ENCODE measurements at places on chromosomes 6 and 20.

DNA sequence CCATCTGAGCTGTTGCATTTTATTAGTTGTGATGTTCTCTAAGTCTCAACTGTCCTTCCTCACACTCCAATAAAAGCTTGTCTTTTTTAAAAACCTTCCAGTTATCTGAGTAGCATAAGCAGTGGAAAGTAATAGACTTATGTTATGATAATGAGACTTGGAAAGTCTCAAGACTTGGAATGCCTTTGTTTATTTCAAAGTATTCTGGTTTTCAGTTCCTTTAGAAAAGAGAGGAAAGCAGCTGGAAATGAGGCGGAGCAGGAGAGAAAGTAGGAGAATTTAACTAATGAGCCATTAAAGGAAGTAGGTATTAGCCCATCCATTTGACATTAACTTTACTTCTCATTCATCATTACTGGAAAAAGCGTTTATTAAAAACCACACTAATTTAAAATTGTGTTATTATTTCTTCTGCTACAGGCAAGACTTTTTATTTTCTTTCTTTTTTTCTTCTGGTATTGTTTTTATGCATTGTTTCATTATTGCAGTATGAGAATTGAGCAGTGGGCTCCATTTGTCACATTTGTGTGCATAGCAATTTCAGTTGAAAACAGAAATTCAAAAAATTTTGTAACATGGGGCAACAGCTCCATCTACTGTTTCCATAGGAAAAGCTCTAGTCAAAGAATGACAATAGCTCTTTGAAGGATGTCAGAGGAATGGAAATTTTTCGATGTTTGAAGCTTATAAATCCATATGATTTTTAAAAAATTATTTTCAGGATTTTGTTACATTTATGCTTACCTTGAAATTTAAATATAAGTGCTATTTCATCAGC is 194.8 kb downstream of the COL9A1 start:
- peak; percentile 40 for DNase-seq

DNA sequence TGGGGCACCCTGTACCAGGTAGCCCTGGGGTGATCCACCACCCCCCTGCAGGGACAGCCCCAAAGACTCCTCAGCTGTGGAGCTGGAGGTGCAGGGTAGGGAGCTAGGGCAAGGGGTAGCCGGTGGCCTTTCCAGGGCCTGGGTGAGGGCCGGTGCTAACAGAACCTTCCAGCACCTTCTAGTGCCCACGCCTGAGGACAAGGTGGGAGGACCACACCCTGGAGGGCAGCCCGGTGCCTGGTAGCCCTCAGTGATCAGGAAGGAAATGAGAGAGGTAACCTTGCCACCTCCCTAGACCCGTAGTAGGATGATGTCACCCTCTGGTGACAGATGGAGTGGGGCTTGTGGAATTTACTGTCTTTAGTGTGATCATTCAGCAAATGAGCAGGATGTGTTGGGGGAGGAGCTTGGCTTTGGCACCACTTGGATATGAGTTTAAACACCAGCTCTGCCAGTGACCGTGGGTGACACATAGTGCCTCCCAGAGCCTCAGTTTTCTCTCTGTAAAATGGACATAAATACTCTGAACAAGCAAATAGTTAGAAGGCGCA is 187.7 kb downstream of the NFATC2 start:
- DNase-seq, result no peak

GRCh38 chr6:106163446-106163965 is 77.4 kb downstream of the PRDM1 start:
- peak; percentile 7 for DNase-seq

DNA sequence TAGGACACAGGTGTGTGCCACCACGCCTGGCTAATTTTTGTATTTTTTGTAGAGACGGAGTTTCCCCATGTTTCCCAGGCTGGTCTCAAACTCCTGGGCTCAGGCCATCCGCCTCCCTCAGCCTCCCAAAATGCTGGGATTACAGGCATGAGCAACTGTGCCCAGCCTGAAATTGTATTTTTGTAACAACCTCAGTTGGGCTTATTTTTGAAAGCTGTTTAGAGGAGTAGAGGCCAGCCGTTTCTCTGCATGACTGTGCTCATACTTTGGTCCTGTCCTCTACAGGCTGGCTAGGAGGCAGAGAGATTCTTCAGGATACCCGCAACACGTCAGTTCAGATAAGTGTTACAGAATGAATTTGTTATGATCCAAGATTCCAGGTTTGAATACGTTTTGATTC is 22.1 kb downstream of the CAGE1 start:
- DNase-seq, result no peak

DNA sequence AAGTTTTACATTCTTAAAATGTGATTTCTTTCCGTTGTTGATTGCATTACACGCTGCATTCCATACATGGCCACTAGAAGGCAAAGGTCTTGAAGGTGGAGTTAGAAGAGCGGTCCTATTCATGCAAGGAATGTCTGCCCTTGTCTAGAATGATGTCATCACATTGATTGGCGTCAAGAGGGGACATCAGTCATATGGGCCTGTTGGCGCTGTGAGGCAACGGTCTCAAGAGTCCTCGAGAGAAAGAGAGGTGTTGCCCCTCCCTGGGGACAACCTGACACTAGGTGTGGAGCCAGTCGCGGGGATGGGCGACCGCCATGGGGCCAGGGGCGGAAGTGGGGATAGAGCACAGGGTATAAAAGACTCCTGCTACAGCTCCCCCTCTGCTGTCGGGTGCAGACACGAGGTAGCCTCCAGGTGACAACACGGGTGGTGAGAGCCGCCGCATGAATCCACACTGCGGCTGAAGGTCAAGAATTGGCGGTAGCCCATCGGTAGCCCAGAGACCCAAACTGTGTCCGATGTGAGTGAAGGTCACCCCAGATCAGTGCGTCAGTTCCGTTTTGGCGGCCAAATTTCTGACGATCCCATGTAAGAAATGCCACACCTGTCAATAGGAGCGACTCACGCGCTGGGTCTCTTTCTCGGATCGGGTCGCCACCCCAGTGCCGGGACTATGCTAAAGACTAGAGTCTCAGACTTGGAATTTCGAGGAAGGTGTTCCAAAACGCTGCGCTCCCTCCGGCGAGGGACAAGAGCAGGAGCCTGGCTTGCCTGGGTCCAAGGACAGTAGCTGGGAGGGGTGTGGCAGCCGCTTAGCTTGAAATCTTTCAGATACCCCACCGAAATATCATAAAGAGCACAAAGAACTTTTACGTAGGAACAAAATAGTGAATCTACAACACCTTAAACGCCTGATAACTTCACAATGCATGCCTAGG is 93.2 kb upstream of the ZNF184 start:
- DNase-seq, result no peak

- no peak for DNase-seq
Observed at GRCh38 chr6:134529921-134530320, 212.0 kb upstream of the SGK1 start.

DNA sequence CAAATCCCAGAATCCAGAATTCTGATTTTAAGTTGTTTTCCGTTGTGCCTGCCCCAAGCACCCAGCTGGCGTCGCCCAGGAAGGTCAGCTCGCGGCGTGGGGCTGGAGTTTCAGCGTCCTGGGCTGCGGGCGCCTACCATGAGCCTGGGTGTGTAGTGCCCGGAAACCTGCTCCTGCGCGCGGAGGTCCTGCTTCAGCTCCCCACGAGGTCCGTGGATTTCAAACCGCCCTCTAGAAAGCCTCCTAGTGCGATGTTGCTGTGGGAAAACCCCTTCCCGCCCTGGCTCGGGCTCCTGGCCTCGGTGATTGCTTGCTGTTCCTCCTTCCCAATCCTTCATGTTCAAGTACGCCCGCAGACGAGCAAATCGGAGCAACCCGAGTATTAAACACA is 51.3 kb upstream of the NRN1 start:
- no peak for DNase-seq

- no peak for DNase-seq
Observed at GRCh38 chr6:3147914-3148757, 9.2 kb downstream of the TUBB2A start.

GRCh38 chr6:107767637-107768036 is 56.5 kb downstream of the SCML4 start:
- no peak for DNase-seq

DNA sequence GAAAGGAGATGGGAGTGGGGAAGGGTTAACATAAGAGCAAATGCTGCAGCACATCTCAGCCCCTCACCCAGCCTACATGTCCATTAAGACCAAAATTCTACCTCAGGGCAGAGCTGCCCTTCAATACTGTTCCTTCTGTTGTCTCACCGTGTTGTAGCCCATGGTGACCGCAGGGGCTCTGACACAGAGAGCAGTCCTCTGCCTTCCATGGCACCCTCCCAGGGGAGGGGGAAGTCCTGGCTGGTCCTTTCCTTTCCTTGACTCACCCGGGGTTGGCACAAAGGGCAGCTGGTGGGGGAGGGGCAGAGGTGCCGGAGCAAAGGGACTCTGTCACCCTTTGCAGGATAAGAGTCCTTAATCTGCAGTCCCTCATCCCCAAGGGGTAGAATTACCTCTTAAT is 15.2 kb downstream of the NKX2-2 start:
- DNase-seq, result no peak

GRCh38 chr20:49684335-49684997 is 29.2 kb downstream of the B4GALT5 start:
- no peak for DNase-seq

- no peak for DNase-seq
Observed at GRCh38 chr6:83042467-83043053, 23.1 kb downstream of the UBE3D start.

- no peak for DNase-seq
Observed at GRCh38 chr6:169978615-169979161, 227.3 kb downstream of the ERMARD start.

- DNase-seq, result no peak
Observed at GRCh38 chr6:96611342-96611991, 48.5 kb downstream of the FHL5 start.

GRCh38 chr20:39004508-39004907 is 42.4 kb downstream of the DHX35 start:
- no peak for DNase-seq

DNA sequence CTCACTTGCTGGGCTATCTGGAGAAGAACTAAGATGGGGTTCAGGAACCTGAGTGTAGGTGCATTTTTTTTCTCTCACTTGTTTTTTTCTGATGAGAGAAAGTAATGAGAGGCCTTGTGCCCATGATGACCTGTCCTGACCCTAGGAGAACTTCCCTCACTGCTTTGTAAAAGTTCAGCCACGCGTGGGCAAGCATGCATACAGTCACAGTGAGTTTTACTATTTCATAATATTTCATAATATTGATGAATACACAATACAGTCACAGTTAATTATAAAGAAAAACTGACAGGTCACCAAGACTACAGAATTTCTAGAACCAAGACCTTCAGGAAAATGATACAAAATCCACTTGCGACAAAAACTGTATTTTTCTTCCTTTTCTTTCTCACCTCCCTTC is 111.8 kb downstream of the MAP7 start:
- no peak for DNase-seq

GRCh38 chr6:65988006-65988405 is 281.0 kb upstream of the EYS start:
- DNase-seq, result no peak

DNA sequence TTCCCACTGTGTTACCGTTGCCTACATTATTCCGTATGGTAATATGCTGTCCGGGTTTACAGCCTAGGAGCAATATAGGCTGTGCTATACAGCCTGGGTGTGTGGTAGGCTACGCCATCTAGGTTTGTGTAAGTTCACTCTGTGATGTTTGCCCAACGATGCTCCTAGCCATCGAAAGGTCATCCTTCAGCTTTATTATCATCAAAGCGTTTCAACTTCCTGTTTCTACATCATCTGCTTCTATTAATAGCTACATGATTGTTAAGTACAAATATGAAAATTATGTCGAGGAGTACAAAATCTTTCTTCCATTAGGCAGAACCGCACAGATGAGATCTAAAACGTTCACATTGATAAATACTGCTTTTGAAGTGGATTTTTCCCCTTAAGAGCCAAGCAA is 69.9 kb downstream of the PPP1R14C start:
- no peak for DNase-seq

DNA sequence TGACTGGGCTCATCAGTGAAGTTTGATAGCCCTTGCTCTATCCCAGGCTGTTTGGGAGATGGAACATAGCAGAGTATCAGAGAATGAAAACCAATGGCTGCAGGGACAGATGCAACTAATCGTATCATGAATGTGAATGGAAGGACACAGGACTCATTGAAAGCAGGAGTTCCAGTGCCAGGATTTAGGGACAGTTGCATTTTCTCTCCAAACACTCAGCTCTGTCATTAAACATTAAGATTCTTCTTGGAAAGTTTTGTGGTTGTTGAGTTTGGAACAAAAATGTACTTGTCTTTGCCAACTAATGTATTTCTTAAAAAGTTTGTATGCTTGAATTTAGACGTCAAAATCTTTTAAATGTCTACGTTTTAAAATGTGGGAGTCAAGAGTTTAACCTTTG is 31.0 kb upstream of the GSTA5 start:
- no peak for DNase-seq

DNA sequence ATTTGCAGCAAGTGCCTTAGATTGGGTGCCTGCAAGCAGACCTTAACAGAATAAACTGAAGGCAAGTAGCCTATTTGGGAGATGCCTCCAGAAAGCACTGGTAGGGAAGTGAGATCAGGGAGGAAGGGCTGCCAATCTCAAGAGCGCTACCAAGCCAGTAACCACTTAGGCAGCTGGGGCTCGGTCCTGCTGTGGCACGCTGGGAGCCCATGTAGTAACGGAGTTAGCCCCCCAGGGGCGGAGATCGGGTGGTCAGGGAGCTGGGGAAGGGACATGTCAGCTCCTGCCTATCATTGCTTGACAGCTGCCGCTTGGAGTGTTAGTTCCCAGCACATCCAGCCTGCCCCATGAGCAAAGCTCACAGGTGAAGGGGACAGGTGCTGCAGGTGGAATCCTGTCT is 127.0 kb downstream of the CEBPB start:
- DNase-seq, result no peak

DNA sequence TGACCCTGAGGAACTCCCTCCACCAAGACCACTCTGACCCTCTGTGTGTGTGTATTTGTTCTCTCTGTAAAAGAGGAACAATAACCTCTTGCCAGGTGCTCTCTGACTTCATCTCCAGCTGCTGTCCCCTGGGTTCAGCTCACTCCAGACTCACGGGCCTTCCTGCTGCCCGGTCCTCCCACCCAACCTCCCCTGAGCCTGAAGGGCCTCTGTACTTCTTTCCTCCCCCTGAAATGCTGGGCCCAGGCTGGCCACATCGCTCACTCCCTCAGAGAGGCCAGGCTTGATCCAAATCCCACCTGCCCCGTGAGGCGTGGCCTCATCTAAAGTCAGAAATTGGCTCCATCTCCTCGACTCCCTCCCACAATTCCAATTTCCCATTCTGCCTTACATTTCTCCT is 202.4 kb downstream of the PRKN start:
- DNase-seq, result no peak

- DNase-seq, result no peak
Observed at GRCh38 chr6:133447924-133448323, 206.8 kb downstream of the EYA4 start.

- no peak for DNase-seq
Observed at GRCh38 chr6:165404697-165405096, 95.3 kb upstream of the C6orf118 start.

DNA sequence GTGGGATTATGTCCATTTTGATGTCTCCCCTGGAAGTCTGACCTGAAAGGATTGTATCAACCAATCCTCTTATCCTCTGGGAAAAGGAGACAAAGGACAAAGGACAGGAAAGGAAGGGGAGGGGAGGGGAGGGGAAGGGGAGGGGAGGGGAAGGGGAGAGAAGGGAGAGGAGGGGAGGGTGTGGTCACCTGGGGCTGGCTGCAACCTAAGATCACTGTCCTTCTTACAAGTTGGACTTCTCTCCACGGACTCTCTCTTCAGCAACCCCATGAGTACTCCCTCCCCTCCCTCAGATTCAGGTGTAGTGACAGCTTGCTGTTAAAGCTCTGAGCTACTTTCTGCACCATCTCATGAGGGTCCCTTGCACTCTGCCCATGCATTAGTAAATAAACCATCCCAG is 58.9 kb upstream of the KLHL31 start:
- DNase-seq, result no peak

Measured in putamen (tissue), 1 donor.